Left lung (tissue), 14 donors: ENCODE measurements at places on chromosomes 7 and 10. TPM values are rescaled to one million over a fixed set of nuclear protein-coding genes. Genes with fewer than 3 reads are reported as not detected.

DNA sequence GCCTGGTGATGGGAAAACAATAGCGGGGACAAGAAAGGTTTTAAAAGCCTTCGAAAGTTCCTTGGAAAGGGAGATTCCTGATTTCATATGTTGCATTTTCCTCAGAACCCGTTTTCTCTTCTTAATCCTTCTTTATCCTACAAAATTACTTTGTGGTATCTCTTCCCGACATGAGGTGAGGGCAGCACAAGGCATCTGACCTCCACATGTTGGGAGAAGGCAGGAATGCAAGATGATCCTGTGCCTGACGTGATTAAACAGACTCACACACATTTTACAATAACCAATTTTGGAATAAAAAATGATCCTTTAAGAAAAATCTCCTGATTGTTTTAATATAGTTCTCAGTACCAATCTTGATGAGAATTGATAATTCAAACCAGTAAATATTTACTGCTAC lies 153.3 kb upstream of the MKLN1 start:
- DNase-seq, result no peak

- no peak for DNase-seq
Observed at GRCh38 chr7:130662426-130662825, 6.1 kb downstream of the COPG2 start.

DNA sequence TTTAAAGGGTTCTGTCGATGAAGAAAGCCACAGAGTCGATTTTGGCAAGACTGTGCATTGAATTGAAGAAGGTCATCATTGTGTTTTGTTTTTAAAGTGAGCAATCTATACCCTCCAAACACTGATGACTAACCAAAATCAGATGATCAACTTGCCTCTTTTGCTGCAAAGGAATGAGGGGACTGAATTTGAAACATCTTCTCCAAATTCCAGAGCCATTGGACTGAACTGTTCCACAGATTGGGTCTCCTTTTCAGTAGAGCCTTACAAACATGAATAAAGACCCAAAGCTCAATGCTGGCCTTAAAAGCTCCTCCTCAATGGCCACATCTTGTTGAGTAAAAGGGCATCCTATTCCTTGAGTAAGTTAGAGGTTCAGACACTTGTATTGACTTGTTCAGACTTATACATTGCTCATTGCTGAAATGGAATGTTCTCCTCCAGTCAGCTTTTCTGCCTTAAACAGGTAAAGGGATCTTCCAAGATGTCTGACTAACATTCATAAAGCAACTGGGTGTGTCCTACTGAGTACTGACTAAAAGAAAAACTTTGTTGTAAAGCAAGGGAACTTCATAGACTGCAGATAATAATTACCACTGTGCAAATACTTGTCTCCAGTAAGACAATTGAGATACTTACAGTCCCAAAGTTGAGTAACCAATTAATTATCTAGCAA lies 630.6 kb downstream of the KCNMA1 start:
- DNase-seq, result no peak

GRCh38 chr7:49866076-49866735 lies 92.8 kb downstream of the VWC2 start:
- no peak for DNase-seq

GRCh38 chr10:72389716-72390115 lies 35.0 kb upstream of the DNAJB12 start:
- no peak for DNase-seq

DNA sequence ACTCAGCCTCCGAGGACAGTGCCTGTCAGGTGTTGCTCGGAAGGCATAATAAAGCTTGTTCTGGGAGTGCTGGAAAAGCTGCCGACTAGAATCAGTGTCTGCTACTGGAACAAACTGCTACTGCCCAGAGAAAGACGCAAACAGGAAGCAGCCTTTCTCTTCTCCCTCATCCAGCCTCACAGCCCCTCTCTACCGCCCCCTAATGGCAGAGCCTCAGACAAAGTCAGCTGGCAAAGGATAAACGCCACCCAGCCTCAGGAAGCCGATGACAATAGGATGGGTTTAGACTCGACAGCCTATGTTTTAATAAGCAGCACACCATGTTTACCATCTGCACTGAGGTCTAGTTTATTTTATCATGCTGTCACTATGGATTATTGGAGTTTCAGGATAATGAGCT lies 169.5 kb upstream of the LYZL1 start:
- DNase-seq, result no peak

DNA sequence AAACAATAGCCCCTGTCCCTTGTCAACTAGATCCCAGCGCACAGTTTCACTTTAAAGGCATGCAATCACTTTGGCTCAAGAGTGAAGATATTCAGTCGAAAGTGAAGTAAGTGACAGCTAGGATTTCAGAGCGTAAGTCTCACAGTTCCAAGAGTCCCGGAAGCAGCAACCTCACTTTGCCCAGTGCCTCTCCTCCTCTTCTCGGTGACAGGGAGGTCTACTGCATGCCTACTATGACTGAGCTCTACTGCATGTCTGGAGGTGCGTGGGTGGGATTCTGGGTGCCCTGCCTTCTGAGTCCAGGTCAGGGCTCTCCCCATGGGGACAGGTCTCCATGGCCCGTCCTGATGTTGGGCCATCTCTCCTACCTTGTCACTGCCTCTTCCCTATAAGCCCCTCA lies 17.0 kb downstream of the PRKCQ start:
- no peak for DNase-seq

DNA sequence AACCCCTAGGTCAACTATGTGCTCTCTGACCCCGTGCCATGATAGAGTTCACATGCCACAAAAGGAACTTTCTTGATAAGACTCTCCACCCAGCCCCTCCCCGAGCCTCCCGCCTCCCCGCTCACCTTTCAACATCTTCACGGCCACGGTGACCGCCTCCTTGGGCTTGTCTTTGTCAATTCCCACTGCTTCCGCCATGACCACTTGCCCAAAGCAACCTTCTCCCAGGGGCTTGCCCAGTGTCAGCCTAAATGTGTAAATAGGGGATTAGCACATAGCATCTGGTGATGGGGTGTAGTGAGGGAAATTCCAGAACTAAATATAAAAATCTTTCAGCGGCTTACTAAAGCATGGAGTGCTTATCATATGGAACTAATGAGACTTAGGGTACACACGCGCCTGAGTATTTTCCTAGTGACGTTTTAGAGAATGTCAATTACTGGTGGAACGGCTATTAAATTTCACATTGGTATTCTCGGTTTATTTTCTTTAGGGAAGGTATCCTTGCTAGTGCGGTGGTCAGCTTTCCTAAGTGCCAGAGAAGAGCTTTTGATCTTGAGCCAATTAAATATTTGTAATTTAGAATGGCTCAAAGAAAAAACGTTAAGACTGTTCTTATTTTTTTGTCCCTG lies 97.4 kb downstream of the FGFR2 start:
- no peak for DNase-seq

DNA sequence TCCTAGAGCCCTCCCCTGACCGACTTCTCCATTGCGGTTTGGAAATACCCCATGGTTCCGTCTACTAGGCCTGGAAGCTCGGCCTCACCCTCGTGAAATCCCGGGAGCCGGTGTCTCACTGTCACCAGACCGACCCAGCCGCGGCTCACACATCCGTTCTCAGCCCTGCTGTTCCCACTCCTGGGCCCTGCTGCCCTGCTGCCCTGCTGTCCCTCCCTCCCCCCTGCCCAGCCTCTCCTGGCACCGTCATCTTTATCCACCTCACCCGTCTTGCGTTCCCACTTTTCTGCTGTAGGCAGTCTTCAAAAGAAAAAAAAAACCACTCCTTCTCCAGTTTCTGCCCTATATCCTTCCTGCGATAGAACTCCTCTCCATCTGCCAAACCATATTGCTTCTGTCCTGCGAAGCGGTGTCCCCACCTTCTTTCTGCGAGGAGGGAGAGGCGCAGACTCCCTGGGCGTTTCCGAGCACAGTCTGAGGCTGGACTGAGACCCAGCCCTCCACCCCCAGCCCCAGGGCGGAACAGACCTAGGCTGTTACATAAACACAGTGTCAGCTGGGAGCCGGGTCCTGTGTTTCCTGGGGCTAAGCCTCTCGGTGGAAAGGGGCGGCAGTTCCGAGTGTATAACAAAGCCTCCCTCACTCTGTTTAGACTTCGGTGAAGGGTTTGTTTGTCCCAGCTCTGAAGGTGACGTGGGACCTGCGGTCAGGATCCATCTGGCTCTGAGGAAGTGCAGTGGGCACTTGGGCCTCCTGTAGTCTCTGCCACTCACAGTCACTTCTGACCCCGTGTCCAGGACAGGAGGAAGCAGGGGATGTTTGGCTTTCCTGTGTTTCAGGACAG lies 2.8 kb downstream of the AGAP3 start:
- peak; percentile 89 for DNase-seq

GRCh38 chr10:34834274-34834673 lies 19.2 kb upstream of the PARD3 start:
- no peak for DNase-seq

- DNase-seq, result no peak
Observed at GRCh38 chr10:112448888-112449287, 1.9 kb downstream of the VTI1A start.

DNA sequence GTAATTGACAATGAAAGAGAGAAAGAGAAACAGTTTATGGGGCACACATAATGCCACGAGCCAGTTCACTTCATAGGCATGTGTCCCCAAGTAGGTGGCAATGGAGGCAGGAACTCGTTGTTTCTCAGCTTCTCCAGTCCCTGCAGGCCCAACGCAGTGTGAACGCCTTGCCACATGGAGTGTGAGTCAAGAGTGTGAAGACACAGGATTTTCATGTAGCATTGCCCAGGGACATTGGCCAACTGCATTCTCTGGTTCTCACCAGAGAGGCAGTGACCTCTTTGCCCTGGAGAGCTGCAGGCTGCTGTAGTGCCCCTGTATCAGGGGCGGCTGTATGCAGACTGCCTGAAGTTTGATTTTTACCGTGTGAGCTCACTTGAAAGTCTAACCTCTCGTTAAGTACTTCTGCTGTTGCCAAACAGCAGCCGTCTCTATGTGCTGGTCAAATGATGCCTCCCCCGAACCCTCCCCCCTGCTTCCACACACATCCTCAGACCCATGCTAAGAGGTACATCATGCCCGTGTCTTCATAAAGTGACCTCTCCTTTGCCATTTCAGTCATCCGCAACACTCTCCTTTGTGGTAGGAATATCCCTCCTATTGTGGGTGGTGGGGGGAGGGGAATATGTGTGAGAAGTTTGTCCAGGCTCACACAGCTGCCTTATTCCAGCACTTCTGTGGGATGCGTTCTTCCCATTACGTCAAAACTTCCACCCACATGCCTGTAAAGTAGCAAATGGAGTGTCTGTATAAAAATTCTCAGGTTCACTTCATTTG lies 12.7 kb downstream of the LRRC18 start:
- no peak for DNase-seq

DNA sequence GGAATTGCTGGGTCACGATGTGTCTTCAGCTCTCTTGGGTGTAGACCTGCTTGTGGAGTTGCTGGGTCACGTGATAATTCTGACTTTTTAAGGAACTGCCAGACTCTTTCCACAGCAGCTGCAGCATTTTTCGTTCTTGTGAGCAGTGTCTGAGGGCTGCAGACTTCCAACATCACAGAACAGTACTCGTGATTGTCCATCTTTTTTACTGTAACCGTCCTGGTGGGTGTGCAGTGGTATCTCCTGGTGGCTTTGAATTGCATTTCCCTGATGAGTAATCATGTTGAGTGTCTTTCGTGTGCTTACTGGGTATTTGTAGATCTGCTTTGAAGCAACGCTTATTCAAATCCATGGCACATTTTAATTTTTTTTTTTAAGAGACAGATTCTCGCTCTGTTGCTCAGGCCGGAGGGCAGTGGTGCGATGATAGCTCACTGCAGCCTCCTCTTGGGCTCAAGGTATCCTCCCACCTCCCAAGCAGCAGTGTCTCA lies 22.7 kb downstream of the INPP5A start:
- no peak for DNase-seq

DNA sequence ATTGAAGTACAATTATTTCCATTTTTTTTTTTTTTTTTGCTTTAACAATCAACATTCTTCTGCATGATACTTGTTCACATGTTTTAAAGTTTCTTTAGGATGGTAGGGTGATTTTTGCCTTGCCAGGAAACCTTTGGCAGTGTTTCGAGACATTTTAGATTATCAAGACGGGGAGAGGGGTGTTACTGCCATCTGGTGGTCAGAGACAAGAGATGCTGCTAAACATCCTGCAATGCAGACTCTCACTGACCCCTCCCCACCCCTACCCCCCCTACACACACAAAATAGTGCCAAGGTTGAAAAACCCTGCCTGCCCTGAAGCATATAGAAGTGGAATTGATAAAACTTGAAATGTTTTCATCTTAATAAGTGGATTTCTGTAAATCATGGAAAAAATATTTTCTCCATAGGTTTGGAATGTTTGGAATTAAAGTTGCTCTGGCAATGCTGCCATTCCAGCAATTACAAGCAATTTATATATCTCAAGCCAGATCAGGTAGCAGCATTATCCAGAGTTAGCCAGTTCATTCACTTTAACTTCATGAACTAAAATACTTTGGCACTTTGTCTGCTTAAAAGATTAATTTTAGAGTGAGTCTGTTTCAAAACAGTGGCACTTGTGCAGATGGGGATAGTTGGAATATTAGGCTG lies 62.1 kb downstream of the SDHAF3 start:
- DNase-seq, result peak; percentile 36

DNA sequence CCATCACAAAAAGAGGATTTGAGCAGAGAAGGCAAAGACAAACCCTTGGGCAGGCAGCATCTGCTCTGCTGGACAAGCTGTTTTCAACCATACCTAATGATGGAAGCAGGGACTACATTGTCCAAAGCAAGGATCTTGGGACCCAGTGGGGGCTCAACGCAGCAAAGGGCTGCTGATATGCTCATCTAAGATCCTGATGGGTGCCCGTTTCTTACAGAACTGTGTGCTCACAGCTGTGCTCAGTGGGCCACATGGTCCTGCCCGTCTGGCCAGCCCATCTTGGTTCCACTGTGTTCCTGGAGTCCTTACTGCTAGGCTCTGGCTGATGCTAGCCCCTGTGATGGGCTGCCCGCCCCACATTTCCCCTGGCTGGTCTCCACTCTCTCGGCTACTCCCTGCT lies 36.1 kb downstream of the GPRIN2 start:
- DNase-seq, result no peak

DNA sequence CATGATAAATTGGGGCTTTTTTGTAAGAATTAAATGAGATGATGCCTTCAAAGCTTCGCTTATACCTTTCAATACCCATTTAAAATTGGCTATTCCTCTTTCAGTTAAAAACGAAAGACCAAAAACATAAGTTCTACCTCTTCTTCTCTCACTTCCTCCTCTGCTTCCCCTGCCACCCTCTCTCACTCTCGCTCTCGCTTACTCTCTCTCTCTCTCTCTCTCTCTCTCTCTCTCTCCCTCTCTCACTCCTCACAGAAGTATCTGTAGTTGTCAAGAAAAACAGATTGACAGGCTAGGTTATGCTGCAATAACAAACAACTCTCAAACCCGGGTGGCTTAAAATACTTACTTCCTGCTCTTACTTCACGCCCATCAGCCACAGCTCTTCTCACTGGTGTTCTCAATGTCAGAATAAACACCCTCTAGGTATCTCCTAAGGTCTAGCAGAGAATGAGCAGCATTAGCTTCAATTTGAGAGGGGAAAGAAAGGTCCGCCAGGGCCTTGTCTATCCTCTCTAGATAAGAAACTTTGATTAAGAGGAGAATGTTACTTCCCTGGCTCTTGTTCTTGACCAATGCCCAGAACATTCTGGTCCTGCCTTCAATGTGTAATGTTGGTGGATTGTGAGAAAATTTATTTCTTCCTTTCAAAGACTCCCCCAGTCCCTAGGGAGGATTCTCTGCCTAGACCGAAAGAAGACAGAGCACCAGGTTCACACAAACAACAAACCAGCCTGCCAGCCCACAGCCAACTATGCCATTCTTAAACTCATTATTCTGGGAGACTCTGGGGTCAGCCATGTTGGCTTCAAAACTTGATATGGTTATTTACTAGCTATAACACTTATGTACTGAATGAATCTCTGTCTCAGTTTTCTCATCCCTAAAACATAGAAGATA lies 1028.7 kb downstream of the XPNPEP1 start:
- no peak for DNase-seq

The CALML3 gene
- polyA plus RNA-seq, result 0.87 TPM

The TMEM213 gene
- 0.76 TPM for polyA plus RNA-seq

The ASZ1 gene
- polyA plus RNA-seq, result 0.67 TPM
